ENCODE measurements at places on chromosomes 7 and 10. TPM values are rescaled to one million over a fixed set of nuclear protein-coding genes. Genes with fewer than 3 reads are reported as not detected.

Gene PHKG1
- total RNA-seq = 0.78 TPM

DNA sequence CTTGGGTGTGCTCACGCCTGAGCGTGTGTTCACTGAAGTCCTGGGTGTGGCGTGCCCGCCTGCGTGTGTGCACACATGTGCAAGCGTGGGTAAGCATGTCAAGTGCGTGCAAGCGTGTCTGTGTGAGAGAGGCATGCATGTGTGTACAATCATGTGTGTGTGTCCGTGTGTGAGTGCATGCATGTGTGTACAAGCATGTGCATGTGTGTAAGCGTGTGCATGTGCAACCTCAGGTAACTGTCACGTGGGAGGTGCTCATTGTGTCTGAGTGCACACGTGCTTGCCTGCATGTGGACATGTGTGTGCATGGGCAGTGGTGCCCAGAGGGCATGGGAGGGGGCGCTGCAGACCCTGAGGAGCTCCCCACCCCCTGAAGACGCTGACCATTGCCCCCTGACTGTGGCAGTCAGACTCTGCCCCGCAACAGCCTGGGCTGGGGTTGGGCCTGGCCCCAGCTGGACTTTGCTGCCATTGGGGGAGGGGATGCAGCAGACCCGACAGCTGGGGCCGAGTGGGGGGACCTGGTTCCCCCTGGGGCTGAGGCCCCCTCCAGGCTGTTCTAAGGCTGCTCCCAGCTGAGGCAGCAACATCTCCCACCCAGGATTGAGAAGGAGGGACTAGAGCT is 88.1 kb downstream of the UNCX start:
- DNase-seq = no peak
- H3K4me1 ChIP-seq = no peaks in the 10 kb centered on the region
- no peak overlapping the region for H3K4me3 ChIP-seq
- no peaks in the 10 kb centered on the region for H3K36me3 ChIP-seq

Gene IFIT2
- 4.9 TPM for total RNA-seq

DNA sequence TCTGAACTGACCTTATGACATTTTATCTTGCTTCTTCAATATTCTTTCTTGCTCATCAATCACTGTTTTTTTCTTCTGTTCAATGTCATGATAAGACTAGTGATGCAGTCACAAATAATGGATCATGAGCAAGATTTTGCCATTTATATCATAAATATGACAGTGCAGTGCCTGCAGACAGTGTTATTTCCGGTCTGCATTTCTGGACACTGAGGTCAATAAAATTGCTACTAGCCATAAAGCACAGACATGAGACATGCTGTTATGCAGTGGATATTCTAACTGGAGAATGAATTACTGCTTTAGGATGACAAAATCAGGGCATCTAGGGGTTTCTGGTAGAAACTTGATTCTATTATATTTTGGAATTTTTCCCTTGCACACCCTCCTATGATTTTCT is 1509.7 kb upstream of the LRRTM3 start:
- no peaks in the 10 kb centered on the region for H3K4me1 ChIP-seq
- no peak overlapping the region for H3K27ac ChIP-seq
- no peaks in the 10 kb centered on the region for H3K27me3 ChIP-seq
- no peak overlapping the region for H3K4me3 ChIP-seq
- no peaks in the 10 kb centered on the region for H3K36me3 ChIP-seq

Measured in thyroid gland (tissue), 4 donors.